ENCODE measurements at places on chromosomes 2 and 18.

DNA sequence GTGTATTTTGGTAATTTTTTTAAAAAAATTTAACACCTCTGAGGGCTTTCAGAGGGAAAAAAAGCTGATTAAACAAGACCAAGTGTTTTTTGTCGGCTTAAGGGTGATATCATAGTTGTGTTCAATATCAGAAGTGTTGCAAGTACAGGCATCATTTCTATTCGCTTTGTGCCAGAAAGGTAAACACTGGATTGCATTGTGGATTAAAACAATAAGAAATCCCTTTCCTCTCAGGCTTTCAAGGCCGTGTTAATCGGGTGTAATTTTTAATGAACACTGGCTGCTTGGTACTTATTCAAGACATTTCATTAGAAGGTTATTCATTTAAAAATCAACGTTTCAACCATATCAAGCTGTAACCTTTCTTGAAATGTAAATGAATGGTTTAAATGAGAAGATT, 18.3 kb downstream of the FIGN start:
- no peak for DNase-seq

GRCh38 chr2:16687955-16688354, 22.3 kb upstream of the CYRIA start:
- DNase-seq, result no peak

GRCh38 chr18:66107546-66107945, 356.7 kb downstream of the CDH7 start:
- DNase-seq, result no peak

DNA sequence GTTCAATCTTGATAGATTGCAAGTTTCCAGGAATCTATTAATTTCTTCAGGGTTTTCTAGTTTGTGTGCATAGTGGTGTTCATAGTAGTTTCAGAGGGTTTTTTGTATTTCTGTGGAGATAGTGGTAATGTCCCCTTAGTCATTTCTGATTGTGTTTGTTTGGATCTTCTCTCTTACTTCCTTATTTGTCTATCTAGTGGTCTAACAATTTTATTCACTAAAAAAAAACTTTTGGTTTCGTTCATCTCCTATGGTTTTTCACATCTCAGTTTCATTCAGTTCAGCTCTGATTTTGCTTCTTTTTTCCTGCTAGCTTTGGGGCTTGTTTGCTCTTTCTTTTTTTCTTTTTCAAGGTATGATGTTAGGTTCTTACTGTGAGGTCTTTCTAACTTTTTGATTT, 94.5 kb downstream of the SNTG2 start:
- no peak for DNase-seq
